ENCODE measurements at places on chromosomes 16 and 17. TPM values are rescaled to one million over a fixed set of nuclear protein-coding genes. Genes with fewer than 3 reads are reported as not detected.

TEKT5 gene
- 0.50 TPM for total RNA-seq

HAS3 gene
- total RNA-seq: 1.6 TPM

HOXB5 gene
- total RNA-seq: not detected

KRTAP9-8 gene
- not detected for total RNA-seq

KRT33A gene
- not detected for total RNA-seq

ZG16B gene
- not detected for total RNA-seq

MLLT6 gene
- 96.1 TPM for total RNA-seq

KRTAP3-1 gene
- total RNA-seq: not detected

NTN1 gene
- total RNA-seq: 19.9 TPM

COX6A2 gene
- not detected for total RNA-seq

TPSG1 gene
- not detected for total RNA-seq

ZPBP2 gene
- not detected for total RNA-seq

PEX12 gene
- 6.9 TPM for total RNA-seq

CIBAR2 gene
- not detected for total RNA-seq

ITGA2B gene
- 0.81 TPM for total RNA-seq

MFSD6L gene
- total RNA-seq: not detected

CASKIN2 gene
- 32.6 TPM for total RNA-seq

CCL4 gene
- not detected for total RNA-seq

ZC3H7A gene
- total RNA-seq: 79.6 TPM

TAF1C gene
- 47.9 TPM for total RNA-seq

WFIKKN1 gene
- 0.56 TPM for total RNA-seq

RAB37 gene
- total RNA-seq: not detected

OR1A1 gene
- total RNA-seq: not detected

CCL7 gene
- not detected for total RNA-seq

All from osteocyte (in vitro differentiated cells).